ENCODE measurements at places on chromosomes 1 and 21.
A peak's percentile ranks its signal among the peaks of the same experiment; 100 is the strongest.

- no peak for DNase-seq
Measured at GRCh38 chr1:243270097-243270864, 14.4 kb downstream of the SDCCAG8 start.

- no peak for DNase-seq
Measured at GRCh38 chr1:206774093-206774492, 1.8 kb upstream of the IL10 start.

DNA sequence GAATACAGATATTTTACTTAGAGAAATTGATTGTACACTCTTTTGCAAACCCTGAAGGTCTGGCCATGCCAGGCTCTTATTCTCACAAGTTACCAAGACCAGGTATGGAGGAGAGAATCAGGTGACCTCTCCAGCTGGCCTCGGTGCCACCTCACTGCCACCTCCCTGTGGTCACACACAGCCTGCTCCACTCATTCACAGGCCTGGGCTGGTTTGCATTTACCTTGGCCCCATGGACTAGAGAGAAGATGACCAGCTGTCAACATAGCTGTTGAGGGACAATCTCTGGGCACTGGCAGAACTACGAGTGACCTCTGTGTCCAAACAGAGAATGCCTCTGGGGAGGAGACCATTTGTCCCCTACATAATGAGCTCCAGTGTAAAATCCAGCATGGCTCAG, 291.2 kb upstream of the RUNX1 start:
- DNase-seq: no peak

DNA sequence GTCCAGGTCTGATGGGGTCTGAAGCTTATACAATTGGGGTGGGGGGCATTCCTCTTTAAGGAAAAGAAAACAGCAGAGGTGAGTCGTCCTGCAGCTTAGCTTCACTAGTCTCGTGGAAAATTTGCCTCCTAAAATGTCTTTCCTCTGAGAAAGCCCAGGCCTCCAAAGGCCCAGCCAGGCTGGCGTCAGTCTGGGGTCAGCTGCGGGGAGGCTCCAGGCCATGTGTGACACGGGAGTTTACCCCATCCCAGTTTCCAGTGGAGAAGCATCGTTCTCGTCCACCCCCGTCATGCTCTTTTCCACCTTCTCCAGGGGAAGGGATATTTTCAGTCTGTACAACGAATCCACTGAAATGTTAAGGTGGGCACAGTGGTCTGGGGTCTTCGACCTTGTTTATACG, 42.8 kb downstream of the B3GALT5 start:
- no peak for DNase-seq

DNA sequence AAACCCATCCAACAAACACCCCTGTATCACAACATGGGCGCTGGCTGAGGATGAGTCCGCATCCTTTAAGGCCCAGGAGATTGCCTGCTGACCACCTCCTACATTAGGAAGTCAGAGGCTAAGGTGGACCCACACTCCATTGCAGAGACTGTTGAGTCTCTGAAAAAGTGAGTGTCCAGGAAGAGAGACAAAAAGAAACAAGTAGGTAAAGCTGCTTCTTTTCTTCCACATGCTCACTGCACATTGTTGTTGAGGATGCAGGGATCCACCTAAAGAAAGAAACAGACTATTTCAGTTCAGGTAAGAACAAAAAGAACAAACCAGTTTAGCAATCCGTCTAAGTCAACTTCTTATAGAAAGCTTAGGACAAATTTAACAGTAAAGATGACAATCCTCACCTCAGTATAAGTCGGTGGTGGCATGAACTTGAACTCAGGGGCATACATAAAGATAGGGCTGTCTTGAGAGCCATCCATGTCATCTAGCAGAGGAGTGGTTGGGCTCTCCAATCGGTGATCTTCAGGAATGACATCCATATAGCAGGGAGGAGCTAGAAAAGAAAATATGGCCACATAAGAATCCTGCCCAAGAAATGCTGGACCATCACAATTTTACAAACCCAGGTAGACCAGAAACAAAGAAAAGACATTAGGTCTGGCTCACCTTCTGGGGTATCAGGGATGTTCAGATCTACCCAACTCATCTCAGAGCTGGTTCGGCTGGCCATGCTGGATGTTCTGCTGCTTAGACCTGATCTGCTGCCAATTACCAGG, 2.6 kb downstream of the TXNIP start:
- no peak for DNase-seq

DNA sequence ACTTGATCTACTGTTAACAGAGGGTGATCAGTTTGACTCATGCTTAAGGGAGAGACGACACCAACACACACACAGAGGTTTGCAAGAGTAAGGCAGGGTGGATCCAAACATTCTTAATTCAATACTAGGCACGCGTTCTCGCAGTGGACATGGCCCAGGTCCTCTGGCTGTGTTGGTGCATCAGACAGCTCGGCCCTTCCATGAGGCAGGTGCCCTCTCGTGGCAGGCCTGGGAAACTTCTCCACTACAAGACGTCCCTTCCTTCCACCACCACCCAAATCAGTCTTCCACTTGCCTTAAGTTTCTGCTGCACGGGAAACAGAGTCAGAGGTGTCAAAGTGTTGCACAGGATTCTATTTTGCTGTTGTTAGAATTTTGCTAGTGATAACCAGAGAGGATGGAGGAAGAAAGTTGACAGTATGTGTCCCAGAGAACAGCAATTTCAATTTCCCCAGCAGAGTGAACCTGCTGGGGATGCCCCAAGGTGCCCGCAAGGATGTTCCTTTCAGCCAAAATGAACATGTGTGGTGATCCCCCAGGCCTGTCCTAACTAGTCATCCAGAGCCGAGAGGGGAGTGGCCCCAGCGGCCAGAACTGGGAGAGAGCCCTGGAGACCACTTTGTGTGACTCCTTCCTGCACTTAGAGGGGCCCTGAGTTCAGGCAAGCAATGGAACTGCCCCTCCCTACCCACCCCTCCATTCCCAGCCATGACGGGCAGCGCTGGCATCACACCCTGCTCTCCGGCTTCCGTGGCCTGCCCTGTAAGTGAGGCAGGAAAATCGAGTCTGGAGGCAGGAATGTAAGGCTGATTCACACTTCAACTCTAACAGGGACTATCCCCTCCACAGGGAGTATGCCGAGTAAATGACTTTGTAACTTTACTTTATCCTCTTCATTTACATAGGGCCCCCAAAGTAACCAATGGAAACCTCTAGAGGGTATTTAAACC, 34.8 kb downstream of the MX1 start:
- DNase-seq: peak; percentile 2

GRCh38 chr1:36155408-36156328, at the start of gene MAP7D1:
Gene MAP7D1, plus strand, starts transcription at chr1:36156160. Its CDS starts 258 bp downstream, at chr1:36156418.
- peak; percentile 65 for DNase-seq

DNA sequence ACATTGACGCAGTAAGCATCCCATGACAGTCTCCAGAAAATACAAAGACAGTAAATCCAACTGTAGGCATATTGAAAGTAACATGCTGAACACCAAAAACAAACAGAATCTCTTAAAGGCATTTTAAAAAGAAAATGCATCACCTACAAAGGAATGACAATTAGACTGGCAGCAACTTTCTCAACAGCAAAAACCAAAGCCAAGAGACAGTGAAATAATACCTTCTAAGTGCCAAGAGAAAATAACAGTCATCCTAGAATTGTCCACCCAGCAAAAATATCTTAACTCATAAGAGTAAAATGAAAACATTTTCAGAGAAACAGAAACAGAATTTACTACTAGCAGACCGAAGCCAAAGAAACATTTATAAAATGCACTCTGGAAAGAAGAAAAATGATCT, 20.0 kb downstream of the CCDC185 start:
- no peak for DNase-seq

- no peak for DNase-seq
Measured at GRCh38 chr1:98217601-98218000, 296.8 kb upstream of the DPYD start.

GRCh38 chr1:180920702-180921101, 8.0 kb downstream of the KIAA1614 start:
- DNase-seq: no peak

DNA sequence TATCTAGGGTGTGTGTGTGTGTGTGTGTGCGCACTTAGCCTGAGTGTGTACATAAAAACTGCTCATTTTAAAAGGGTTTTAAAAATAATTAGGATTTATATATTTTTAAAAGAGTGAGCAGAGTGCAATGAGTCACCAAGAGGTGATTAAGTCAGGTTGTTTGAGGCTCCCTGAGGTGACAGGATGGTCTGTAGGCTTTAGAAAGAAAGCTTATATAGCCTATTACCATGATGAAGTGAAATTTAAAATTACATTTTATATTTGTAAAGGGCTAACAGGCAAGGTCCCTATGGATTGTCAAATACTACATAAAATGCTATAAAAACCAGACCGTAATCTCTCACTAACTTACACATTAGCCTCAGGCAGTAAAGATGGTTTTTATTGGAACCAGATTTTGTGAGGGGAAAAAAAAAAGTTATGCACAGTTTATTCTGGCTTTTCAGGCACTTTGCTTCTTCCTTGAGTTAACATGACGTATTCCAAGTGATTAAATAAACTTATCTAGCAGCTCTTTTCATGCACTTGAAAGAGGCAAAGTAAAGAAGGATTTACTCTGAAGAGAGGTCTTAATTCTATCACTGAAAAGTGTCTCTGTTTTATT, 711.7 kb upstream of the PTBP2 start:
- DNase-seq: no peak

DNA sequence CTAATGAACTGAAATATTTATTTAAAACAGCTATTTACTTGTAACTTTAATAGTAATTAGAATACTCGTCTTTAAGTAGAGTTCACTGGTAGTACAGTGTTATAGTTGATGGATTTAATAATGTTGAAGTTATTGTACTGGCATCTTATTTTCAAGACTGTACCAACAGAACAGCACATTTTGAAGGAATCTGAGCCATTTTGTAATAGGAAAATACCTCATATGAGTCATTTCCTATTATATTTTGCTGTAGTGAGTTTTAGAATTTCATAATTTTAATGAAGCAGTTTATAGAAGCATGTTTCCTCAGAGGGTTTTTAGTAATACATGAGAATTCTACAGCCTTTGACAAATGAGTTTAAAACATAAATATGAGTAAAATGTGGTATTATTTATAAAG, 258.3 kb downstream of the OLFM3 start:
- DNase-seq: no peak

DNA sequence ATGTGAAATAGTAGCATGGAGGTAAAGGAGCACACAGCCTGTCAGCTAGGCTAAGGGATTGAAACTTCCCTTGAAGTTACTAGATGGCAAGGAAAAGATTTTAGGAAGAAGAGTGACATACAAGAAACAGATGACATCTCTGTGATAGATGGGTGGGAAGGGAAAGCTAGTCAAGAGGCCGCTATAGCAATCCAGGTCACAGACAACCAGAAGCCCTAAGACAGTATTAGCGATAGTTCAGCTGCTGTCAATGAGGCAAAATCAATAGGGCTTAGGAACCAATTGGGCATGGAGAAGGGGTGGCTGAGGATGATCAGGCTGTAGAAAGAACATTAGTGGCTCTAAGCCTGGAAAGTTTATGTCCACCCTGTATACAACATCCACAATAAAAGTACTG, 111.1 kb downstream of the GLUL start:
- DNase-seq: no peak

DNA sequence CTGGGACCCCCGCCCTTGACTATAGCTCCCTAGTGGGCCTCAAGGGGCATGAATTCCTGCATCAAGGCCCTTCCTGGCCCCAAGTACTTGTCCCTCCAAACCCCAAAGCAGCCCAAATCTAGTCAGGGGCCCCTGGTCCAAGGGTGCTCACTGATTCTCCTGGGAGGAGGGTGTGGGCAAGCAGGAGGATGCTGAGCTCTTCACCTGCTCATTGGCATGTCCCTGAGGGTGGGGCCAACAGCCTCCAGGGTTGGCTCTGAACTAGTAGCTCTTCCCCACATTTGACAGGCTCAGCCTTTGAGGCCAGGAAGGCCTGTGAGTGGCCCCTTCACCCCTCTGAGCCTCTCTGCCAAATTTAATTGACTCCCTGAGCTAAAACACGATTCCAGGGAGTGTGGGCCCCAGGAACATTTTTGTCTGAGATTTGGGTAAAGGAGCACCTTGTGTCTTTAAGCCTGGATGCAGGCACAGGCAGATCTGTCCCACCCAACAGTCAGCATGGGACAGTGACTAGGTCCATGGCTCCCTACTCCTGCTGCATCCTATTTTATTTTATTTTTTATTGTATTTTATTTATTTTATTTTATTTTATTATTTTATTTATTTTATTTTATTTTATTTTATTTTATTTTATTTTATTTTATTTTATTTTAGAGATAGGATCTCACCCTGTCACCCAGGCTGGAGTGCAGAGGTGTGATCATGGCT, 11.0 kb upstream of the WNT9A start:
- DNase-seq: no peak

- no peak for DNase-seq
Measured at GRCh38 chr1:186670297-186671135, 9.7 kb downstream of the PTGS2 start.

- no peak for DNase-seq
Measured at GRCh38 chr1:107343601-107344000, 202.8 kb downstream of the NTNG1 start.

GRCh38 chr1:64043288-64043687, 160.1 kb upstream of the UBE2U start:
- no peak for DNase-seq

- DNase-seq: no peak
Measured at GRCh38 chr1:208031316-208031931, 120.5 kb upstream of the CD34 start.
